Natural killer cell treated with Interleukin-12 subunit alpha and Interleukin-12 subunit beta and Interleukin-15 and Interleukin-18, amount 100 ng/mL, for 72 hours (primary cell): ENCODE measurements at places on chromosomes 13 and 19. TPM values are rescaled to one million over a fixed set of nuclear protein-coding genes. Genes with fewer than 3 reads are reported as not detected.

PCDH17 gene
- not detected for total RNA-seq

DNA sequence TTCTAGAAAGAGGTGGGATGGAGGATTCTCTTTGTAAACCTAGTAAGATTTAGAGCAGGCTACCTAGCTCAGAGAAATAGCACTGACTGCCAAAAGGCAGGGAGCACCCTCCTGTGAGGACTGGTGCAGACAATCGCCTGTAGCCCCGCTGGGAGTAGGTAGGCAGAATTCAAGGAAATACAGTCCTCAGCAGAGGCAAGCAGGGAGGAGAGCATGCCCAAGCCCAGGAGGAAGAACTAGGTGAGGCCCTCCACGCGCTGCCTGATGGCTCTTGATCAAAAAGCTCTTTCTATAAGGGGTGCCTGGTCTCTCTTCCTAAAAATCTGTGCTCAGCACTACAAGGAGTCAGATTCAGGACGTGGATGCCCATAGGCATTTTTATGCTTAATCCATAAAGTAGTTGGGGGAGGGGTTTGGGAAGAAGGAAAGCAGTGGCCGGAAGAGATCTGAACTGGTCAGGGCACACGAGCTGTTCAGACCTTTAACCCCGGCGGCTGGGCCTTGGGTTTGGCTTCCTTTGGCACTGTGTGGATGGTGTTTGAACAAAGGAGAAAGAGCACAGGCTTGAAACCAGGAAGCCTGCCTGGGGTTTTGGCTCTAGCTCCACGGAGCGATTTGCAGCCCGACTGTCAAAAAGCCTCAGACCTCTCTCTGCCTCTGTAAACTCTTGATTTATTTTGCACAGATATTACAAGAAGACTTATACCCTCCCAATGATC, 320.6 kb downstream of the FOXO1 start:
- no peak for DNase-seq

DNA sequence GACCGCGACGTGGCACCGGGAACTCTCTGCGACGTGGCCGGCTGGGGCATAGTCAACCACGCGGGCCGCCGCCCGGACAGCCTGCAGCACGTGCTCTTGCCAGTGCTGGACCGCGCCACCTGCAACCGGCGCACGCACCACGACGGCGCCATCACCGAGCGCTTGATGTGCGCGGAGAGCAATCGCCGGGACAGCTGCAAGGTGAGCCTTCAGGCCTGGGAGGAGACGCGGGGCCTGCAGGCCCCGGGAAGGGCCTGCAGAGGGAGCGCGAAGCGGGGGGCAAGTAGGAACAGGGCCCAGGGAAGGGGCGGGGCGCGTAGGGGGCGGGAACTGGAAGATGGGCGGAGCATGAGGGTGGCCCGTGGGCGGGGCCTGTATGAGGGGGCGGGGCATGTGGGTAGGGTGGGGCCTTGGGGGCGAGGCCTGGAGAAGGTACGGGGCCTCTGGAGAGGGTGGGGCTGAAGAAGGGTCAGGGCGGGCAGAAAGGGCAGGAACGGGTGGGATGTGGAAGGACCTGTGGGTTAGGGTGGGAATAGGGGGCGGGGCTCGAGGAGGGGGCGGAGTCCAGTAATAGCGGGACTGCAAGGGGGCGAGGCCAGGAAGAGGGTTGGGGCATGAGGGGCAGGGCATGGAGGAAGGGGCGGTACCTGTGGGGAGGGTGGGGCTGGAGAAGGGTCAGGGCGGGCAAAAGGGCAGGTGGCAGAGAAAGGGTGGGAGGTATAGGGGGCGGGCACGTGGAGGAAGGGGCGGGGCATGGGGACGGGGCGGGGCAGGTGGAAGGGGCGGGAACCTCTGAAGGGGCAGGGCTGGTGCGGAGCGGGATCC, 2.5 kb downstream of the CFD start:
- no peak for DNase-seq

CGB8 gene
- total RNA-seq, result not detected

DNA sequence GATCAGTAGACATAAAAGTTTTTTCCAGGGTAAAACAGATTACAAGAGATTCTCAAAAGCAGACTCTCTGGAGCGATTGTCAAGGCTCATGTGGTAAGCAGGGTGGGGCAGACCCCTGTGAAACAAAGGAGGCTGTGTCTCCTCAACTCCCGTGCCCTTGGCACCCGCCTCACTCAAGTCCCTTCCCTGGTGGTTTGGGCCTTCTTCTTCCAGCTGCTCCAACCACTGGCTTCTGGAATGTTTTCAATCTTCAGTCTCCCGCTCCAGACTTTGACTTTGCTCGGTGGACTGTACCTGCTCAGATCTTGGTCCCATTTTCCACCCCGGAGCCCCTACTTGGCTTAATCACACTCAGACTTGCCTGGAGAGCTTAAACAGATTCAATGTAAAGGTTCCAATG, 74.8 kb upstream of the STK24 start:
- DNase-seq, result no peak

DNA sequence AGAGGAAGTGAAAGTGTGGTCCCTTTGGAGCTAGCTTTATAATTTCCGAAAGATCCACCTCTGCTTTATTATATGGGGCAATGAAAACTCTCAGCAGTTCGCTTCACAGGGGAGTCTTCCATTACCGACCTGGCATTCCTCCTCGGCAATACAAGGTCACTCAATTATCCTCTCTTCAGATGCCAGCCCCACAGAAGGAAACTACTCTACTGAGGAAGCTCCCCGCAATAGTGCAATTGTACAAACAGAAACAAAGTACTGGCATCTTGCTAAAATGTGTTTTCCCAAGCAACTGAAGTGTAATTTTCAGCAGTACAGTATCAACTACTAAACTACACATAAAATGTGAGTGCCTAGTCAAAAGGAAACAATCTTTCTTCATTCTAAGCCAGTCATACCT, 702.0 kb downstream of the PCDH9 start:
- DNase-seq, result no peak

- no peak for DNase-seq
These were observed 6.1 kb downstream of the ZNF700 start for GRCh38 chr19:11931051-11931450.

GRCh38 chr13:52158629-52159158, 703 bp downstream of the NEK3 start:
- DNase-seq, result no peak

- DNase-seq, result no peak
These were observed 46.4 kb downstream of the RUBCNL start for GRCh38 chr13:46340631-46341111.

OR7A5 gene
- total RNA-seq, result not detected

KLK15 gene
- total RNA-seq, result not detected

DNA sequence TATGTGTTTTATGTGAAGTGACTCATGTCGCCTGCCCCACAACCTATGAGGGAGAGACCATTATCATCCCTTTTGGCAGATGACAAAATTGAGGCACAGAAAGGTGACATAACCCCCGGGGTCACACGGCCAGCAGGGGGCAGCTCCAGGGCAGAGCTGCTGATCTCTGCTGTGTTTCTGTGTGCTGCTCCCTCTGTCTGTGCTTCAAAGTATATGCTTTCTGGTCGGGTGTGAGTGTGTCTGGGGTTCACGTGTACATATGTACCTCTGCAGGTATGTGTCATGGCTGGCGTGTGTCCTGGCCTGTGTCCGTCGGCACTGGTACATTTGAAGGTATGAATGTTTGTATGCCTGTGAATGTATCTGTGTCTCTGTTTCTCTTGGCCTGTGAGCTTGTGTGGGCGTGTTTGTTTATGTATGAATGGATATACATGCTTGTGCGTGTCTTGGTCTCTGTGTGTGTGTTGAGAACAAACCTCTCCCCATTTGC, 7.1 kb downstream of the LIPE start:
- DNase-seq, result peak; percentile 73

ELAVL3 gene
- total RNA-seq, result 0.40 TPM

- DNase-seq, result no peak
These were observed 15.6 kb downstream of the NOTCH3 start for GRCh38 chr19:15185188-15185587.

DNA sequence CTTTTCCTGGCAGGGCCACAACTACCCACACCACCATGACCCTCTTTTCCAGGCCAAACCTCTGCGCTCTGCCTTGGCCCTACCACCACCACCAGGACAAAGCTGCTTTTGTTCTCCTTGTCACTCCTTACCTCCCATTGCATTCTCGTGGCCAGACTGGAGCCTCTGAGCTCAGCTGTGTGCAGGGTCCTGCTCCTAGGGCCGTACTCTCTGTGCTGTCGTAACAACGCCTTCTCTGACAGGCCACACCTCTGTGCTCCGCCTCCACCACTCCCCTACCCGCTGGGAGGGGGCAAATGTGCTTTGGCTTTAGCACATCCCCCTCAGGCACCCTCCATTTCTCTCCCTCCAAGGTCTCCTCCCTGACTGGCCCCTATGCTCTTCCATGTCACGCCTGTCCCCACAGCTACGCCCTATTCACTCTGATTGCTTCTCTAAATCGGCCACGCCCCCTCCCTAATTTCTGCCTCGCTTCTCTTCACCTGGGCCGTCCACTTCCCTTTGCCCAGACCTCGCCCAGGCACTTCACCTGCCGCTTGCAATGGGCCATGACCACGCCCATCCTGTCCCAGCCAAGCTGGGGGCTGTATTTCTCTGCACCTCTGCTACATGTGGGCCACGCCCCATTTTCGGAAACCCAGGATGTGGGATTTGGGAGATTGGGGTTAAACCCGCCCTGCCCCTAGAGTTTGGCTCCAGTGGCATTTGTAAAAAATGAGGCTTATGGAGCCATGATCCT, 472.3 kb downstream of the KLF12 start:
- no peak for DNase-seq

DNA sequence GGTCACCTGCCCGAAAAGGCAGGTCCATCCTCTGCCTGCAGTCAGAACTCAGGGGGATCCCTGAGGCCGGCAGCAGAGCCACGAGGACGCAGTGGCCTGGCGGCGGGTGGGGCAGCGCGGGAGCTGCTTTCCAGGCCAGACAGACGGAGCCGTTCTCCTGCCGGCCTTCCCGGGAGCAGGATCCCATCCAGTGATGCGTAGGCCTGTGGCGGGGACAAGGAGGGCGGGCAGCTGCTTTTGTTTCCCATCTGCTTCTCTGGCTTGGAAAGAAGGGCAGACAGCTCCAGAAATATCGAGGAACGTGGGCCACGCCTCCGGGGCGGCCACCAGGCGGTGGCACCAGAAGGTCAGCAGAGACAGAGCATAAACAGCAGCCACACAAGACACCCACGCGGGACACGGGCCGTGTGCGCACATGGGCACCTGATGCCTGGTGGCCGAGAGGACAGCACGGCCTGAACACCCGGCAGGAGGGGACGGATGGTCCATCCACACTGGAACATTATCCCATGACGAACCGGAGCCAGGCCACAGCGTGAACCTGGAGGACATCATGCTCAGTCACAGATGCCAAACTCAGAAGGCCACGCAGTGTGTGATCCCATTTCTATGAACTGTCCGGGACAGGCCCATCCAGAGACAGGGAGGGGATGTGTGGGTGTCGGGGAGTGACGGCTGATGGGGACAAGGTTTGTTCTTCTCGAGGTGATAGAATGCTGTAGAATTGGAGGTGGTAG, 13.9 kb upstream of the MKNK2 start:
- DNase-seq, result no peak

CAMSAP3 gene
- 0.36 TPM for total RNA-seq

- no peak for DNase-seq
These were observed 43.3 kb upstream of the RNF113B start for GRCh38 chr13:98220271-98220791.

DNA sequence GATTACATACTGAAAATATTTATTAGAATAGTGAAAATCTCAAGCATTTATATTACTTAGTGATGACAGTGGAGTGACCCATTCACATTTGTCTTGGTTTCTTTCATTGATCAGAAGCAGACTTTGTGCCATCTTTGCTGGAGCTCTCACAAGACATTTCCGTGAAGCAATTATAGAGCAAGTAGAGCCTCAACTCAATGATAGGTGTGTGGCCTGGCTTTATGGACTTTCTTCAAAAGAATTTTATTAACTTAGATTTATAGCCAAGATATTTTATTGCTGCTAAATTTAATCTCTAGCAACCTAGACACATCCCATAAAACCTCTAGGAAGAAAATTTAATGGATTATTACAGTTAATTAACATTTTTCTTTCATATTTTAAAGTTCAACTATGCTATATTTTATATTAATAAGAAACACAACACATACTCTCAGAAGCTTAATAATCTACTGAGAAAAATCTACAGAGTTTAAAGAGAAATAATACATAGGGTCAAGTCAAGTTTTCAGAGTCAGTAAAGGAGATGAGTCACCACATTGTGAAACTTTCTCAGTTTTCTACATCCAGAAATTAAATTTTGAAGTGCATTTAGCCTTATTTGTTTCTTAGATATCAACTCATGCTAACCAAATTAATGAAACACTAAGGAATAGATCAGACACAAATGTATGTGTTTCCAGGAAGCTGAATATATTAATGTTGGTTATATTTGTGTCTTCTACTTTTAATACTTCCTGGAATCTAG, 160.5 kb downstream of the LACC1 start:
- no peak for DNase-seq
